ENCODE measurements at places on chromosomes 5 and 9. TPM values are rescaled to one million over a fixed set of nuclear protein-coding genes. Genes with fewer than 3 reads are reported as not detected.

The FLT4 gene
- total RNA-seq = 1.5 TPM

GRCh38 chr9:136774416-136775045 lies 10.2 kb upstream of the LCN15 start:
- no peak for DNase-seq

GRCh38 chr9:34490760-34491159 lies 32.0 kb downstream of the ENHO start:
- no peak for DNase-seq

- no peak for DNase-seq
These were observed 5.6 kb upstream of the SEC24A start for GRCh38 chr5:134642931-134643530.

DNA sequence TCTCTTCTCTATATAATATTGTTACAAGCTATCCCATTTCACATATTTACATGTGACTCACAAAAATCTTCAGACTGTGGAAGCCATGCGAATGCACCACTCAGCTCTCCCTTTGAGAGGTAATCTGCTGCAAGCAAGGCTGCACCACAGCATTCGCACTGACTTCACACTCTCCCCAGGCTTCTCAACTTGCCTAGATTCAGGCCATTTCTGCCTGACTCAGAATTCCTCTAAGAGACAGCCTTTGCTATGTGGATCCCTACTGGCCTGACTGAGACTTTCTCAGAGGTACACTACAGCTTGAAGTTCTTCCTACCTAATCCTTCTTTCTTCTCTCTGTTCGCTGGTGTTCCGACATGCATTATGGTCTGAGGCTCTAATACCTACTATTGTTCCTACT lies 21.1 kb upstream of the DMRTA1 start:
- no peak for DNase-seq

DNA sequence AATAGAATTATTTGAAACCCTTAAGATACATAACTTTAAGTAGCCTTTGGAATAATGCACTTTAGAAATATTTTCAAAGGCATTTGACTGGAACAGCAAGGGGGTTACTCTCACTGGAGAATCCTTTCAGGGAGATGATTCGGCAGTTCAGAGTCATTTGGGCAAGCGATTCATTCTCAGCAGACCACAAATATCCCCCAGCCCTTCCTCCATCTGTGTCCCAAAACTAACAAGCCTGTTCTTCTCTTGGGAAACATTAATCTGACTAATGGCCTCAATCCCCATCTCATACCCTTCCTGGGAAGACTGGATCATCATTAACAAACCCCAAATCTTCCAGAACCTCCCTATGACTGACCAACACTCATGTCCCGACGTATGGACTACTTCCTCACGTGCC lies 65.8 kb upstream of the S1PR3 start:
- no peak for DNase-seq

The CCL27 gene
- total RNA-seq = 0.14 TPM

The TYRP1 gene
- total RNA-seq = 0.28 TPM

The COMMD10 gene
- 46.1 TPM for total RNA-seq

DNA sequence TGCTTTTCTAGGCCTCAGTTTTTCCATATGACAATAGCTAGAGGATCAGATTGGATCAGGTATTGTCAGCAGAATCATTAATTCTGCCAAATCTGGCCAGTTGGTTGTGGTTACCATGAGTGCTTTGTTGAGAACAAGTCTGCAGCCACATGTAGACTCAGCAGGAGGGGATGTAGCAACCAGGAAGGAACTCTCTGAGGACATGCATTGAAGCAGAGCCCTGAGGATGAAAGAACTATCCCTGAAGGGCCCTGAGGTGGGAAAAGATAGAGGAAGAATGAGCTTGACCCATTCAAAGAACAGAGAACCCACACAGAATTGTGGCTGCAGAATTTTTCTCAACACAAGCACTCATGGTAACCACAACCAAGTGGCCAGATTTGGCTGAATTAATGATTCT lies 60.1 kb upstream of the AFAP1L1 start:
- no peak for DNase-seq

- no peak for DNase-seq
These were observed 35.6 kb downstream of the RASEF start for GRCh38 chr9:83027153-83027891.

GRCh38 chr5:169173372-169173771 lies 127.6 kb downstream of the SLIT3 start:
- no peak for DNase-seq

GRCh38 chr5:168076561-168076991 lies 214.9 kb upstream of the WWC1 start:
- no peak for DNase-seq

The IFNA21 gene
- total RNA-seq = not detected

GRCh38 chr9:91664663-91665062 lies 241.0 kb upstream of the NFIL3 start:
- DNase-seq = no peak

The PCDHGA5 gene
- 0.40 TPM for total RNA-seq

The SPTLC1 gene
- 119 TPM for total RNA-seq

GRCh38 chr5:153896701-153897100 lies 142.0 kb downstream of the FAM114A2 start:
- DNase-seq = no peak

GRCh38 chr9:89593727-89594427 lies 10.9 kb upstream of the GADD45G start:
- DNase-seq = no peak

The COQ4 gene
- 24.4 TPM for total RNA-seq

- DNase-seq = no peak
These were observed 200.9 kb downstream of the SLIT3 start for GRCh38 chr5:169099801-169100734.

GRCh38 chr5:36491856-36492255 lies 114.5 kb upstream of the SLC1A3 start:
- DNase-seq = no peak

- no peak for DNase-seq
These were observed 6.6 kb upstream of the CNOT6 start for GRCh38 chr5:180487556-180487955.

All from pulmonary artery endothelial cell (primary cell).